Fibroblast of skin of right biceps (primary cell): ENCODE measurements at places on chromosomes 3 and 15.

GRCh38 chr3:107297597-107297996 is 79.6 kb upstream of the CCDC54 start:
- DNase-seq: no peak

GRCh38 chr3:8336456-8336855 is 165.2 kb upstream of the LMCD1 start:
- no peak for DNase-seq

DNA sequence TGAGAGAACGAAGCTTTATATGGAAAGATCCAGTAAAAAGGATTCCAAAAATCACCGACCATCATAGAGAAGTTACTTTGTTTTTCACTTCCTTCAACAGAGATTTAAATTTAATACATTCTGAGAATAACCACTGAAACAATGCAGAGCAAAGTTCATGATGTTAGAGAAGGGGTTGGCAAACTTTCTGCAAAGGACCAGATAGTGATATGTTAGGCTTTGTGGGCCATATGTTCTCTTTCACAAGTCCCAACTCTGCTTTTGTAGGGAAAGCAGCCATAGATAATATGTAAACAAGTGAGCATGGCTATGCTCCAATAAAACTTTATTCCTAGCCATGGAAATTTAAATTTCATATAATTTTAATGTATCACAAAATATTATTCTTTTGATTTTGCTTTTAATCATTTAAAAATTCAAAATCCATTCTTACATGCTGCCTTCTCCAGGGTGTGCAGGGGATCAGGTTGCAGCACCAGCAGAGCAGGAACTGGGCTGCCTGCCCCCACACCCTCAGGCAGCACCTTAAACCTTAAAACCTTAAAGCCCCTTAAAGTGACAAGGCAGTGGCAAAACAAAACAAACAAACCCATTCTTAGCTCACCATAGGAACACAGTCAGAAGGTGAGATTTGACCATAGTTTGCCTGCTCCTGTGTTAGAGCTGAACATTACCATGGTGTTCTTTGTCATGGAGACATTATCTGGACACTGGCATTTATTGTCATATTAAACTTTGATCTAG is 16.9 kb upstream of the IGSF10 start:
- no peak for DNase-seq

DNA sequence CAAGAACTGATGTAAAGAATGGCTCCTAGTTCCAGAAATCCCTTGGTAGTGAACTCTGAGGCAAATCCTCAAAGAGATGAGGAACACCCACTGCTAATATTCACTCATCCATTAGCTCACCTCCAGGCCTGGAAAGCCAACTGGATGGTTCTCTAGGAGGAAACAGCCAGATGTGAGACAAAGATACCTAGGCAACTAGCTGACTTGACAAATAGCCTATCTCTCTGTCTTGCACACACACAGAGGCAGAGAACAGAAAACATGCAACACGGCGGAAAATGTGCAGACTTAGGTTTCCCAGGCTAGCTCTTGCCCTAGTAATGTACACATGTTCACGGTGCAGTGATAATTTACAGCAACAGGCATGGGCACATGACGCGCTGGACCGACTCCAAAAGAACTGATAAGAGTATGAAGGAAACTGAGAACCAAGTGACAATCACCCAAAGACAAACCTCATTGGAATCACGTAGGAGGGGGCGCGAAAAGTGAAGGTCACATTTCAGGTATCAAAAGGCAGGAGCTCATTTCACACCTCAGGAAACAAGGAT is 318.1 kb downstream of the FOXP1 start:
- no peak for DNase-seq

- no peak for DNase-seq
Observed at GRCh38 chr3:85594676-85595075, 635.9 kb downstream of the CADM2 start.

DNA sequence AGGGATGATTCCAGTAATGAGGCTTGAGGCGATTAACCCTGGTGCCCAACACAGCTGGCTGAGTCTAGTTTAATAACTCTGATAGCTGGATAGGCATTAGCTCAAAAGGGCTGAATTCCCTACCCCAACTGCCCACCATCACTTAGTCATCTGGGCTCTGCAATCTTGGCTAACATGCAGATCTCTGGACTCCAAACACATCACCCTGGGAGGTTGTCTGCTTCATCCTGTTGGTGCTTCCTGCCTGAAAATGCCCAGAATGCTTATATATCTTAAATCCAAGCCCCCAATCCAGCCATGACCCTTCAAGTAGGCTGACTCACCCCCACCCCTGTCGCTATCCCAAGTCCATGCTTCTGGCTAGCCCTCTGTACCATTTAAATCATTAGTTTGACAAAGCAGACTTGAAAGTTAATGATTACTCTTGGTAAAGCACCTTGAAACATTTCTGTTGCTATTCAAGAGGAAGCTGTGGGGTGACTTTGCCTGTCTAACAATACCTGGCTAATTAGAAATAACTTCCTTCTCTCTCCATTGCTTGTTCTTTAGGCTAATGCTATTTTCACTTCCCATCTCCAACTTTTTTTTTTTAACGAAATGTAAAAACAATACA is 107.0 kb upstream of the RORA start:
- no peak for DNase-seq

- no peak for DNase-seq
Observed at GRCh38 chr3:50481992-50482391, 21.4 kb downstream of the CACNA2D2 start.

GRCh38 chr15:85545752-85546151 is 165.3 kb downstream of the AKAP13 start:
- DNase-seq: no peak

GRCh38 chr15:36959746-36960145 is 140.6 kb downstream of the MEIS2 start:
- no peak for DNase-seq

GRCh38 chr3:31462050-31462569 is 70.6 kb upstream of the STT3B start:
- DNase-seq: no peak

DNA sequence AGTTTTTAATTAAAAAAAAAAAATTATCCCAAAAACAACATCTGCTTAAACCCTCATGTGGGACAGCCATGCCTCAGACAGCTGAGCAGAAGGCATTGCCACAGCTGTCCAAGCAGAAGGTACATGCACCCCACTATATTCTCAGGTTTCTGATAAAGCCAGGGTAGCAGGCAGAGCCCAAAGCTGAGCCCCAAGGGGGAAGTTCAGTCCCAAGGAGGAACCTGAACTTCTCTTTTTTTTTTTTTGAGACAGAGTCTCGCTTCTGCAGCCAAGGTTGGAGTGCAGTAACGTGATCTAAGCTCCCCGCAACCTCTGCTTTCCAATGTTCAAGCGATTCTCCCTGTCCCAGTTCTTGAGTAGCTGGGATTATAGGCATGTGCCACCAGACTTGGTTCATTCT is 33.2 kb downstream of the MKRN2 start:
- DNase-seq: no peak

GRCh38 chr3:23202203-23202920 is 765 bp upstream of the UBE2E2 start:
- DNase-seq: peak; percentile 21

GRCh38 chr3:120349855-120350125 is 636 bp upstream of the LRRC58 start:
- DNase-seq: no peak

- DNase-seq: no peak
Observed at GRCh38 chr15:25544076-25544475, 105.3 kb upstream of the UBE3A start.

DNA sequence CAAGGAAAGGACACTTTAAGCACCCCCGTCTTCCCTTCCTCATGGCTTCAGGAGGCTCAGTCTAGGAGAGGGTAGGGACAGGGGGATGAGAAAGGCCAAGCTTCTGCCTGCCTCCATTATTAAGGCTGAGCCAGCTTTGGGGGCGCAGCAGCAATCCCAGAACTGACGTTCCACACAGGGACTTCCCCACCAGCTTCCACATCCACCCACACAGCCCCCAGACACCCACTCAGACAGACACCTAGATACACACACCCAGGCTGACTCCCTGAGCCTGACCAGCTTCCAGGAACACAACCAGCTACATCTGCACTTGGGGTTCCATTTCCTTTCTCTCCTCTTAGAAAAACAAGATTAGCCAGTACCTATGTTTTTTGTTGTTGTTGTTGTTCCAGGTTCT is 4.7 kb downstream of the HCN4 start:
- no peak for DNase-seq

DNA sequence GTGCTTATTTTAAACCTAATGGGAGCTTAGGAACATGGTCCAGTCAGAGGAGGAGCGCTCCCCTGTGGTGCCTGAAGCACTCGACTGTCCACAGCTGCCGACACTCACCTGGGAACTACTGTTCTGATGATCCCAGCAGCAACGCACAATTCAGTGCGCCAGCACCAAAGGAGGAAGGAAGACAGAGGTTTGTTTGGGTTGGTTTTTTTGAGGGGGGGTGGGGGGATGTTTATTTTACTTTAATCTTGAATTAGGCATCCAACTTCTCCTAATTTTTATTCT is 48.8 kb upstream of the VGLL4 start:
- DNase-seq: no peak

DNA sequence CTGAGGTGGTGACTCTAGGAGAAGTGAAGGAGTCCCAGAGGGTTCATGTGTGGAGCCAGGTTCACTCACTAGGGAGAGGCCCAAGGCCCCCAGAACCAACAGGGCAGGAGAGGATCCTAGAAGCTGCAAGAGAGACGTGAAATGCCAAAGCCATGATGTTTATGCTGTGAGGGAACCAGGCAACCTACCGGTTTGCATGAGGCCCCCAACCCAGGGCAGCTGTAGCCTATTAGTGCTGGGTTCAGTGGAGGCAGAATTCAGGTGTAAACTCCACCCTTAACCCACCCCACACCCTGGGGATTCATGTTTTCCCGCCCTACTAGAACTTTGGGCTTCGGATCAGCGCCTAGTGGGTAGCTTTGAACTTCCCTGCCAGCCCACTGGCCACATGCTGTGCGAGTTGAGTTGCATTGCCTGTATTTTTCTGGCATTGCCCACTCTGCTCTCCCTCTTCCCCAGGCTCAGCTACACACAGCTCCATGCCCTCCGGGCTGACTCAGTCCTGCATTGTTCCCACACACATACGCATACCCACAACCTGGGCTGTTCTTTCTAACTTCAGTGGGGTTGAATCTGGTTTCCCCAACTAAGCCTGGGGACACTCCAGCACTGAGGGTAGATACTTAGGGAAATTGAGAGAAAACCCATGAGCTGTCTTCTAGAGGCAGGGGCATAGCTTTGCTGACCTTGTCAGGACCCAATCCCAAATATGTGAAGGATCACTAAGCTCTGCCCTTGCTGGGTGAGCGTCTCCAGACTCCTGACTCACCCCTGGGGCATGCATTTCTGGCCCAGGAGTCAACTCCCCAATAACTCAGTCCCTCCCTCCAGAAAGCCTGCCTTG is 2.0 kb upstream of the ZBTB47 start:
- peak; percentile 73 for DNase-seq

DNA sequence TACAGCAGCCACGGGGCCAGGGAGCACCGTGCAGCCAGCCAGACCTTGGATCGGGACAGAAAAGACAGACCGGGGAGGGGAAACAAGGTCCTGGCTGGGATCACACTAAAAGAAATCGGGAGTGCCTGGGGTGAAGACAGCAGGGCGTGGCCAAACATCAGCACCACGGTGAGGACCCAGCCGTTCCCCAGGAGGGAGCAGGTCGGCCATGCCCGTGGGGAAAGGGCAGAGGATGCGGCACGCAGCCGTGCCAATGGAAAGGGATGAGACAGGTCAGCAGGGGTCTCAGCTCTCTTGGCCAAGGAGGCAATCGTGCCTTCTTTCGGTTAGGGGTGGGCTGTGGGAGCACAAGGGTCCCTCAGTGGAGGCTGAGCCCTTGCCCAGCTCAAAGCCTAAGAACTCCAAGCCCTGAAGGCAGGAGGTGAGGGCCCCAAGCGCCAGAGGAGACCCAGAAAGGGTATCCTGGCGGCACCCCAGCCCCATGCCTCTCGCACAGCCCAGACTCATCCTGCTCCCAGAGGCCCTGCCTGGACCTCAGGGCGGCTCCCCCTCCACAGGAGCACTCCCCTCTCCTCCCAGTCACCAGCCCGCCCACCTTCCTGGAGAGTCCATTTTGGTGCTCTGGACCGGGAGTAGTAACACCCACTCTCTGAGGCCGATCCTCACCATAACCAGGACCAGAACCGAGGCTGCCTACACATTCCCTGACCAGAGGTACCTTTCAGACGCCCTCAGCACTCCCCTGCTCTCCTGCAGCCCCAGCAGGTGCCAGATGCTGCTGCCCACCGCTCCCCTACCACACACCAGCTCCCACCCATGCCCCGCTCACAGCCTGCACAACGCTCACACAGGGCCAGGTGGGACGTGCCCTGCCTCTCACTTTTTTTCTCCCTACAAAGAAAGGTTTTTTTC is 23.2 kb upstream of the OCA2 start:
- no peak for DNase-seq

GRCh38 chr3:107806536-107806935 is 283.8 kb downstream of the BBX start:
- no peak for DNase-seq

- no peak for DNase-seq
Observed at GRCh38 chr3:73559749-73560148, 65.0 kb downstream of the PDZRN3 start.

DNA sequence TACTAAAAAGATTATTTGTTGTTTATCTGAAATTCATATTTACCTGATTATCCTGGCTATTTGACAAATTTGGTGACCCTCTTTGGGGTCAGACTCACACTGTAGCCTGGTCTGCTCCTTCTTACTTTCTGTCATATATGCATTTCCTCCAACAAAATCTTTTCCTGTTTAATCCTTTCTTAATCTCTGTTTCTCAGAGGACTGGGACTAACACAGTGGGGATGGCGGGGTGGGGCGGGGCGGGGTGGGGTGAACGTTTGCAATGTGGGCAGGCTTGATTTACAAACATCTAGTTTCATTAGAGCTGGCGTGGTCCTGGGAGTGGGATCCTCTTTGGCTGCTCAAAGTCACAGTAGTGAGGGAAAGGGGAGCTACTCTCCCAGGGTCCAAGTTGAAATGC is 35.3 kb upstream of the CDCP1 start:
- DNase-seq: no peak

- DNase-seq: peak; percentile 65
Observed at GRCh38 chr3:8519774-8520448, 18.3 kb downstream of the LMCD1 start.

GRCh38 chr3:137409584-137409983 is 354.5 kb upstream of the SOX14 start:
- no peak for DNase-seq

DNA sequence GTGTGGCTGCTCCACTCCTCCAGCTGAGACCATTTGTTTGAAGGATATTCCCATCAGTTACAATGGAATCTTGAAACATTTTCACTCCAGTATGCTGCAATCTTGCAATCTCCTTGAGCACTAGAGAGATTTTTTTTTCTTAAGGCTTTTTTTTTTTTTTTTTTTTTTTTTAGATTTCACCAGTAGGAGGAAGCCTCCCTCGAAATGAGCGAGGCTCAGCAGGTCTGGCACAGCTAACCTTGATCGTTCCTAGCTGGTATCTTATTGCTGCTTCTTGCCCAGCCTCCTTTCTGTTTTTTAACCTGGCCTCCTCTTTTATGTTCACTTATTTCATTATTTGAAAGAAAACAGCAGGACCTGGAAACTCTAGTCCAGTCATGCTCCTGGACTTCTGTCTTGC is 48.1 kb downstream of the RAP2B start:
- peak; percentile 35 for DNase-seq
